ENCODE measurements at places on chromosomes 1 and 21. TPM values are rescaled to one million over a fixed set of nuclear protein-coding genes. Genes with fewer than 3 reads are reported as not detected.

DNA sequence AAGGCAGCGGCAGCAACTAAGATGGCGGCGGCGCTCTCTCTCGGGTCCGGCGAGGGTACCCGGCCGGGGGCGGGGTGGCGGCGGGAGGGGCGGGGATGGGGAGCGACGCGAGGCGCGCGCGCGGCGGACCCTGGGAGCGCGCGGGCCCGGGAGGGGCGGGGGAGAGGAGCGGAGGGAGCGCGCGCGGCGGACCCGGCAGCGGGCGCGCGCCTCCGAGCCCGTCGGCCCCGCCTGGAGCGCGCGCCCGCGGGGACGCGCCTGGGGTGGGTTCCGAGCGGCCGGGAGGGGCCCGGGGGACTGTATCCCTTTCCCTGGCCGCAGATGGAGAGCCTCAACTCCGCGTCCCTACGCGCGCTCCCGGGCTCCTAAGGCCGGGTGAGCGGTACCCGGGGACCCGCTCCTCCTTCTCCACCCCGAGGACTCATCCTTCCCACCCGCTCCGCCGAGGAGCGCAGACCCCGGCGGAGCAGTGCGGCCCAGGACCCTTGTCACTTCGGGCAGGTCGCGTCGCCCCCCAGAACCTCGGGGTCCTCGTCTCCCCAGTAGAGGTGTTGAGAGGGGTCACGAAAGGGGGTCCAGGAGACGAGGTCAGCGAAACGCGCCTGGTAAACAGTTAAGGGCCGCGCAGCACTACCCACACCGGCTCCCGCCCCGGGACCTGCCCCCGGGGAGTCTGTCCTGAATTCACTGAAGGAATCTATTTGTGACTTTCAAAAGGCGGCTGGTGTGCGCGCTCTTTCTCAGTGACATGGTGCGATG, at the start of gene CLSTN1:
TSS of gene CLSTN1 (minus strand) at position 23 of the 759 bp plus-strand sequence. CDS start 232 bp downstream, outside the sequence.
- peak within 1 kb of the TSS; percentile 49 for H3K27ac ChIP-seq
- no peaks in the 10 kb centered on the region for H3K36me3 ChIP-seq
- no peaks in the 10 kb centered on the region for H3K27me3 ChIP-seq
- H3K4me1 ChIP-seq: peaks cover 28% of the 10 kb centered on the region
- H3K4me3 ChIP-seq: peak within 1 kb of the TSS; percentile 90
- peak; percentile 89 for DNase-seq

The FBXO2 gene
- total RNA-seq: 79.8 TPM

GRCh38 chr1:159959451-159959850, 5.4 kb upstream of the SLAMF9 start:
- H3K27me3 ChIP-seq: no peaks in the 10 kb centered on the region
- H3K4me1 ChIP-seq: peaks cover 41% of the 10 kb centered on the region
- no peaks in the 10 kb centered on the region for H3K36me3 ChIP-seq
- H3K4me3 ChIP-seq: no peak overlapping the region
- peak; percentile 79 for DNase-seq

DNA sequence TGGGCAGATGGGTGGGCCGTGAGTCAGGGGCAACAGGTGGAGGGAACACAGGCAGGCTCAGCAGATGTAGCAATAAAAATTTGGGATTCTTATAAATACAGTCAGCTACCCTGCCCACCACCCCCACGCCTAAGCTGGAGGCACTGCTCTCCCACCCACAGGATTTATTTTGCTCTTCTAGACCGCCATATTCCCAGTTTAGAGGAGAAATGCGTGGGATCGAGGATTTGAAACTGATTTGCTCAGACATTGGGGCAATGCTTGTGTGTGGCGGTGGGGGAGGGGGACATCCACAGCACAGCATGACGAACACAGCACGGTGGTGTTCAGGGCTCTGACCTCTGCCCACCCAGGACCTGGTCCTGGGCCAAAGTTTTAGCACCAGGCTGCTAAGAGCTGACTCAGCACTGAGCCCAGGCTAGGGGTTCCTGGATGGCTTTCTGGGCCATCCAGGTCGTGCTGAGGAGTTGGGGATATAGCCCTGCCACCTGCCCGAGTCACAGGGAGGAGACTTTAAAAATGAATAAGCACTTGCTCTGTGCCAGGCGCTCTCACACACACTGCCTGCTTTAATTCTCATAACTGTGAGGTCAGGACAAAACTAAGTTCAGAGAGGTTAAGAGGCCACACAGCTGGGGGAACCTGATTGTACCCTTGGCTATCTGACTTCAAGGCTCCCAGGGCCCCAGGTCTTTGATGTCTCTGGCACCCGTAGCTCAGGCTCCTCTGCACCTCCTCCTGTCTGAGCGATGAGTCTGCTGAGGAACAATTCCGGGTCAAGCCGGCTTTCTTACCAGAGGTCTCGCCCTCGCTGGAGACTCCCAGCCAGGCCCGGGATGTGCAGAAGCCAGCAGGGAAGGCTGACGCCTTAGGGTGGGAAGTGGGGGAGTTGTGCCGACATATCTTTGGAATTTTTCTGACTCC, 29.4 kb upstream of the CSF1 start:
- H3K4me1 ChIP-seq: peaks cover 9% of the 10 kb centered on the region
- H3K27ac ChIP-seq: no peak overlapping the region
- H3K4me3 ChIP-seq: no peak overlapping the region

- DNase-seq: no peak
- H3K4me1 ChIP-seq: no peaks in the 10 kb centered on the region
- H3K36me3 ChIP-seq: no peaks in the 10 kb centered on the region
These were observed 41.1 kb upstream of the MTR start for GRCh38 chr1:236753964-236754363.

The FNDC10 gene
- total RNA-seq: 15.6 TPM

- H3K4me1 ChIP-seq: no peaks in the 10 kb centered on the region
- no peak for DNase-seq
- no peak overlapping the region for H3K27ac ChIP-seq
- no peaks in the 10 kb centered on the region for H3K36me3 ChIP-seq
- no peaks in the 10 kb centered on the region for H3K27me3 ChIP-seq
These were observed 144.4 kb downstream of the PTBP2 start for GRCh38 chr1:96865731-96866685.

The UCHL5 gene
- total RNA-seq: 49.9 TPM

DNA sequence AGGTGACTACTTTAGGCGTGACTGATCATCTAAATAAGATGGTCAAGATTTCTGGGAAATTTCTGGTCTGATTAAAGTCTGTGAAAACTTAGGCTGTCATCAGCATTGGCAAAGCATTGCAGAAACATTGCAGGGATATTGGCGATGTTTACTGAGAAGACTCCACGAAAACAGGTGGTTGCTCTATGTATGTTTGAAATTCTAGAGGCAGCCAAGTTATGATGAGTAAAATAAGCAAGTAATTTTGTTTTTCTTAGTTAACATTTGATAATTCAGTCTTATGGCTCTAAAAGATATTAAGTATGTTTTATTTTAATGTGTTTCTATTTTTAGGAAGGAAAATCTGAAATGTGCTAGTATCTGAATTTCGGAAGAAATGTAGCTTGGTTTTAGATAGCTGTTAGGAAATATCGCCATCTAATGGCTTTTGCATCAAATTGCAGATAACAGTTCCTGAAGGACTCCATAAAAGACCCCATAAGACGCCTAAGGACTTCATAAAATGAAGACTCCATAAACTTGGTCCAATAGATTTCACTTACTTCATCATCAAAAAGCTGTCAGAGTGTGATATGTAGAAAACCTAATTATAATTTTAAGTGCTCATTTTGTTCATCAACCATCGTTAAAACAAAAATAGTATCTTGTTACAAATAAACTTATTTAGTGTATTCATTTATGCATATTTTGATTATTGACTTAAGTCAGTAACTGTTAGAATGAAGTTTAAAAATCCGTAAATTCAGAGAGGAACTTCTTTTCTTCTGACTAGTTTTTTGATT, 344.6 kb downstream of the RYR2 start:
- no peak overlapping the region for H3K4me3 ChIP-seq
- H3K27ac ChIP-seq: no peak overlapping the region
- no peaks in the 10 kb centered on the region for H3K27me3 ChIP-seq
- no peaks in the 10 kb centered on the region for H3K36me3 ChIP-seq

GRCh38 chr1:197544130-197544529, 231.2 kb downstream of the DENND1B start:
- DNase-seq: no peak
- H3K4me1 ChIP-seq: no peaks in the 10 kb centered on the region
- no peak overlapping the region for H3K4me3 ChIP-seq
- no peaks in the 10 kb centered on the region for H3K36me3 ChIP-seq
- no peaks in the 10 kb centered on the region for H3K27me3 ChIP-seq

The NKAIN1 gene
- total RNA-seq: not detected

- no peak for DNase-seq
- no peak overlapping the region for H3K4me3 ChIP-seq
- H3K27me3 ChIP-seq: no peaks in the 10 kb centered on the region
- no peak overlapping the region for H3K27ac ChIP-seq
- no peaks in the 10 kb centered on the region for H3K36me3 ChIP-seq
These were observed 495.6 kb upstream of the NEGR1 start for GRCh38 chr1:72777918-72778317.

The FAM3B gene
- total RNA-seq: 59.7 TPM

The RO60 gene
- 50.0 TPM for total RNA-seq

- DNase-seq: no peak
- no peaks in the 10 kb centered on the region for H3K27me3 ChIP-seq
- H3K36me3 ChIP-seq: no peaks in the 10 kb centered on the region
- H3K4me3 ChIP-seq: no peak overlapping the region
- H3K27ac ChIP-seq: no peak overlapping the region
These were observed 17.0 kb upstream of the TCEA3 start for GRCh38 chr1:23441446-23442148.

DNA sequence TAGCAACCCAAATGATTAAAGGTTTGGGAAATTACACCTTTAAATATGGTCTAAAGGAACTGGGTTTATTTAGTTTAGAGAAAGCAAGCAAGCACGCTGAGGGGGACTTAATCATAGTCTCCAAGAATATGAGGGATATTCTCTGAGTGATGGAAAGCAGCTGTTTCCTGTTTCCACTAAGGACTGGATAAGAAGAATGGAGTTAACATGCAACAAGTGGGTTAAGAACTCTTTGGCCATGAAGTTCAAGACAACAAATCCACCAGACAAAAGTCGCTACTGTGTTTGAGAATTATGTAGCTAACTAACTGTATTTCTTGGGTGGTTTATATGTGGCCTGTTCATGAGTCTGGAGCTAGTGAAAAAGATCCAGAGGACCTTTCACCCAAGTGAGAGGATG, 85.7 kb downstream of the TGFB2 start:
- no peak overlapping the region for H3K27ac ChIP-seq
- H3K4me1 ChIP-seq: peaks cover 11% of the 10 kb centered on the region
- H3K27me3 ChIP-seq: no peaks in the 10 kb centered on the region
- no peak overlapping the region for H3K4me3 ChIP-seq
- no peak for DNase-seq

Measured in Caco-2 (cell line).